ENCODE measurements at places on chromosomes 7 and 10.

DNA sequence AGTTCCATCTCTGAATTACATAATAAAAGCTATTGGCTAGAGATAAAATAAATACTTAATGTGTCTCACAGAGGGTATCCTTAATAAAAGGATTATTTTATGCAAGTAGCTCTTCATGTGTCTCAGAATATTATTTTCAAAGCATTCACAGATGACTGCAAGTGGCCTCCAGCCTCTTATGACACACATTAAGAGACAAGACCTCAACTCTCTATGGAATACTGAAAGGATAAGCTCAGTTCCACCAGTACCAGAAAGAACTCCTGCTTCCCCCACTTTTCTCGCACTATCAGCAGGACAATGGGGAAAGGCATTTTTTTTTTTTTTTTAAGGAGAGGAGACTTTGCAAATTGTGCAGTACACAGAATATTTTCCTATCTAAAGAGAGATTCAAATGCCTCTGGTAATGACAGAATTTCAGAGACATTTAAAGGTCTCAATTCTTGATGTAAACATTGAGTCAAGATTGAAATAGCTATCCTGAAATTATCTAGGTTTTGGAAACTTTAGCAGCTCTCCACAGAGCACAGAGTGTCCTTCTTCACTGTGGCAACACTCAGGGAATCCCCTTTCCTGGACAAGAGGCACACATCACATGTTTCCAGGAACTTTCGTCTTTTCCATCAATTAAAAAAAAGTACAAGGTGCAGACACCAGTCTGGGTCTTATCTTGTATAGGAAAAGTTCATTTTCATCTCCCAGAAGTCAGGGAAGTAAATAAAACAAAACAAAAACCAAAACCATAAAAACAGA is 122.0 kb upstream of the ANK3 start:
- DNase-seq: no peak

- no peak for DNase-seq
Observed at GRCh38 chr10:16105082-16105481, 244.8 kb upstream of the MINDY3 start.

- no peak for DNase-seq
Observed at GRCh38 chr7:74498996-74499834, 45.5 kb downstream of the GTF2IRD1 start.

DNA sequence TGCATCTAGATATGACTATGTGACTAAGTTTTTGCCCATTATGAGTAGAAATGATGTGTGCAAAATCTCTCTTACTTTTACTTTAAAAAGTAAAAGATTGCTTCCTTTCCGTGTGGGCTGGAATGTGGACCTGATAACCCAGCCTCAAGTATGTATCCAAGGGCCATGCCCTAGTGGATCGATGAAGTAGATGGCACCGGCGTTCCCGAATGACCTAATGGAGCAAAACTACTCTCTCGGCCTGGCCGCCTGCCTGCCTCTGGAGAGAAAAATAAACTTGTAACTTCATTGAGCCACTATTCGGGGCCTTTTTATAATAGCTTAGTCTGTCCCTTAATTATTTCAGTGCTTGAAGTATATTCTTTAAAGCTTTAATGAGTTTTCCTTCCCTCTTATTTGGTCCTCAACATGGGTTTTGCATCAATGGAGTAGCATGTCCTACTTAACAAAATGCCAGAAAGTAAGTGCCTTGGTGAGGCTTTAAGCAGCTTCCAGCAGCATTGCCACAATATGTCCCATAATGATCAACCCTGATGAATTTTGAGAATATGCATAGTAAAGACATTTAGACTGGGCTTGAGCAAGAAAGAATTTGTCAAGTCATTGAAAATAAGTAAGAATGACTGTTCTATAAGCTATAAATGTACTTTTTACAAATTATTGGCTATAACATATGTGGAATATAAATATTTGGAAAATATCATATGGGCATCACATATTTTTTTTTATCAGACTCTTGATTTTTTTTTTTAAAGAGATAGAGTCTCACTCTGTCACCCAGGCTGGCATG is 61.4 kb downstream of the PLXDC2 start:
- DNase-seq: no peak

GRCh38 chr7:139422126-139422525 is 61.3 kb downstream of the KLRG2 start:
- no peak for DNase-seq

DNA sequence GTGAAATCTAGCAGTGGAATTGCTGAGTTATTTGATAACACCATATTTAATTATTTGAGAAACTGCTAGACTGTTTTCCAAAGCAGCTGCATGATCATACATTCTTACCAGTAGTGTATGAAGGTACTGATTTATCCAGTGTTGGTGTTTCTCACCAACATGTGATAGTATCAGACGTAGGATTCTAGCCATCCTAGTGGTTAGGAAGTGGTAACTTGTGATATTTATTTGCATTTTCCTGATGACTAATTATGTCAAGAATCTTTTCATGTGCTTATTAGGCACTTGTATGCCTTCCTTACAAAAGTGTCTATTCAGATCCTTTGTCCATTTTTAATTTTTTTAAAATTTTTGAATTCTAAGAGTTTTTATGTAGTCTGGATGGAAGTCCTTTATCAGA is 54.2 kb upstream of the PLXDC2 start:
- no peak for DNase-seq

DNA sequence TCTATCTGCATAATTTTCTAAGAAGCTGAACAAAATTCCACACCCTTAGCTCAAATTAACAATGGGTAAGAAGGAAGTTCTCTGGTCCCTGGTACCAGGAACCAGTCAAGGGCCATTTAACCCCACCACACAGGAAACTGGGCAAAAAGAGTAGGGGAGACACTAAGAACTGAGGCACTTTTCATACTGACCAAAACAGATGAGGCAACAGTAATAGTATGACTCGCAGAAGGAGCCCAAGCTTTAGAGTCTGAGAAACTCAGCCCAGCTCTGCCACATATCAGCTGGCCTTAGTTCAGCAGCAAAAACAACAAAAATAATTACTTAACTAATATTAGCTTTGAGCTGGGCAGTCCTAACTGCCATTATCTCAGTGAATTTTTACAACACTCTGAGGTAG is 221.2 kb downstream of the FAM107B start:
- no peak for DNase-seq

DNA sequence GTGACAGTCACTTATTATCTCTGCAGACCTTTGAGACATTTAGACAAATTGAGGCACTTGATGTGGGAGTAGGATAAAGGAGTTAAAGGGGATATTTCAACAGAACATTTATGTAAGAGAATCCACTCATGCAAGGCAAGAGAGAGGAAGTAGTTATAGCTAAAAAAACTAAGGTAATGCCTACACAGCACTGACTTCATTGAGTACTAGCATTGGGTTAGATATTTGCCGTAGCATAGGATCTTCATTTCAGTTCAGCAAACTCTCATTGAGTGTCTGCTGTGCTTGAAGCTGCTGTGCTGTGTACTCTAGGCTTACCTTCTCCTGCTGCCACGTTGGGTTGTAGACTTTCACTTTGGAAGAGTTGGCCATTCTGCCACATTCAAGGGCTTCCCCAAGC is 10.5 kb upstream of the ENTPD1 start:
- DNase-seq: no peak

DNA sequence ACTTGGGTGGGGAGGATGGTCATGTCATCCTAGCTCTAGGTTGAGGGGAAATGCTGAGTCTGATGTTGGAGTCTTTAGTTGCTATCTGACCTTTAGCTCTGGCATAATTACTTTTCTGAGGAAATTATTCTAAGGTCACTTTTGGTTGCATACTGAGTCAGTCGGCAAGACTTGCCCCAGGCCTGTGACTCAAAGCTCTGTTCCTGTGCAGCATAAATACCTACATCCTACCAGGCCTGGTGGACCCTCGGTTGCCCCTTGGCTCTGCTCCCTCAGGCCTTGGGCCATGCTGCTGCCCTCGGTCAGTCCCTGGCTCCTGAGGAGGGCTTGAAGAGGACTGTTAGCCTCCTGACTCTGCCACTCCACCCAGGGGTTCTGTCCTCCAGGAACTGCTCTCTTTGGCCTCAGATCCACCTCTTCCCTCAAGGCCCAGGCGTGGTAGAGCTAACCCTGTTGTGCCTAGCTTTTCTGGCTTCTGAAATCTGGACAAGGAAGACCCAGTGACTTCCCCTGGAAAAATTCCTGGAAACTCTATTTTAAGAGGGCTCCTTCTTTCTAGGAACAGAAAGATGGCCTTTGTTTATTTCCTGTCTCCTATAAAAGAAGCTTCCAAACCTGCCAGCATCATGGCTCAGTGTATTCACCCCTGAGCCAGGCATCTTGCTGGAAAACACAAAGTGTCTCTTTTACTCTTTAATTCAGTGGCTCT is 71.2 kb downstream of the TMEM178B start:
- no peak for DNase-seq

DNA sequence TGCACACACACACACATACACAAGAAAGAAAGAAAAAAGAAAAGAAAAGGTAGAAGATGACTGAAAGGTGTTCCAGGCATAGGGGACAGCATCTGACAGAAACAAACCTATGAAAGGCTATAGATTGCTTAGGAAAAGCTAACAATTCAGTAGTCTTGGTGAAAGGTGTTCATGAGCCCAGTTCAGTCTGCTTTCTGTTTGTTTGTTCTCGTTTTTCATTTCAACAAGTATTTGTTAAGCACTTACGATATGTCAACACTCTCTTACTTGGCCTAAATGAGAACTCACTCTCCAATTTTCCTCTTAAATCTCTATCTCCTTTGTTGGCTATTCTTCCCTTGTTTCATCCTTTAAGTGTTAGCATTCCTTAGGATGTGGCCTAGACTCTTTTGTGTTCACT is 133.2 kb downstream of the GRM8 start:
- DNase-seq: no peak

DNA sequence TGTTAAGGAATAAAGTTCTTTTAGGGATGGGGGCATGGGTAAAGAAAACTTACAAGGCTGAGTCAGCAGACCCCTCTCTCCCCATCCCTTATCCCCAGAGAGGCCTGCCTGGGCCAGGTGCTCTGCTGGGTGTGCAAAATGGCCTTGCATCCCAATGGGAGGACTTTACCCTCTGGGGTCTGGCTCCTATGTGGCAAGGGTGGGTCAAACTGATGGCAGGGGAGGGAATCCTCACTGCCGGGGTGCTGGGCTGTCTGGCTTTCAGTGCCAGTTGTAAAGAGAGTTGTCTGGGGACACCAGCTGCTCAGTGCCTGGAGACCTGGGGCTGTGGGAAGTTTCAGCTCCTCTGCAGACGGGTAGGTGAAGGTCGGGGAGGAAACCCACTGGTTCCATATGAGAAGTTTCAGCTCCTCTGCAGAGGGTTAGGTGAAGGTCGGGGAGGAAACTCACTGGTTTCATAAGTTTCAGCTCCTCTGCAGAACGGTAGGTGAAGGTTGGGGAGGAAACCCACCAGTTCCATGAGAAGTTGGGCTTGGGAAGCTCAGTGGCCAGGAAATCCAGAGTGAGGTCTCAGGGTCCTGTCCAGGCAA is 127.2 kb upstream of the PODXL start:
- no peak for DNase-seq

- no peak for DNase-seq
Observed at GRCh38 chr10:61855771-61856170, 45.7 kb upstream of the ARID5B start.

DNA sequence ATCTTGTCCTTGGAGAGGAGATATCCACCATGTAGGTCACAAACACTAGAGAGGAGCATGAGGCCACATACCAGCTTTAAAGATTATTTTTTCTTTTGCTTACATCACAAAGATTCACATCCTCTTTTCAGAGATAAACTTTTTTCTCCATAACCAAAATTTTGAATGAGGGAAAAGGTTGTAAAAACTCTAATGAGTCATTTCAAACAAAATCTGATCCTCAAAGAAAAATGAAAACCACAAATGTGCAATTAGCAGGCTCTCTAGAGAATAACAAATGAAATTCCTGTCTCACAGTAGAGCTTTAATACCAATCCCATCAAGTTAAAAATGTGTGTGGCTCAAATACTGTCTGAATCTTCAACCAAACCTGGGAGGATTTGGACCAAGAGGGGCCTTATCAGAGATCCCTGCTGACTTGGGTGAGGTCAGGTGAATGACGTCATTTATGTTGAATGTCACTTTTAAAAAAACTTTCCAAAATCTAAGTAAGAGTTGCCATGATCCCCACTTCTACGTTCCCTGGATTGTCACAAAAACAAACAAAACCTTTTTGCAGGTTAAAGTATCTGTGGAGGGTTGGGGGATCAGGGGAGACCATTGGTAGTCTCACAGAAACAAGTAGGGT is 261.5 kb upstream of the NPSR1 start:
- peak; percentile 7 for DNase-seq

GRCh38 chr7:8037151-8037550 is 68.6 kb downstream of the GLCCI1 start:
- no peak for DNase-seq

DNA sequence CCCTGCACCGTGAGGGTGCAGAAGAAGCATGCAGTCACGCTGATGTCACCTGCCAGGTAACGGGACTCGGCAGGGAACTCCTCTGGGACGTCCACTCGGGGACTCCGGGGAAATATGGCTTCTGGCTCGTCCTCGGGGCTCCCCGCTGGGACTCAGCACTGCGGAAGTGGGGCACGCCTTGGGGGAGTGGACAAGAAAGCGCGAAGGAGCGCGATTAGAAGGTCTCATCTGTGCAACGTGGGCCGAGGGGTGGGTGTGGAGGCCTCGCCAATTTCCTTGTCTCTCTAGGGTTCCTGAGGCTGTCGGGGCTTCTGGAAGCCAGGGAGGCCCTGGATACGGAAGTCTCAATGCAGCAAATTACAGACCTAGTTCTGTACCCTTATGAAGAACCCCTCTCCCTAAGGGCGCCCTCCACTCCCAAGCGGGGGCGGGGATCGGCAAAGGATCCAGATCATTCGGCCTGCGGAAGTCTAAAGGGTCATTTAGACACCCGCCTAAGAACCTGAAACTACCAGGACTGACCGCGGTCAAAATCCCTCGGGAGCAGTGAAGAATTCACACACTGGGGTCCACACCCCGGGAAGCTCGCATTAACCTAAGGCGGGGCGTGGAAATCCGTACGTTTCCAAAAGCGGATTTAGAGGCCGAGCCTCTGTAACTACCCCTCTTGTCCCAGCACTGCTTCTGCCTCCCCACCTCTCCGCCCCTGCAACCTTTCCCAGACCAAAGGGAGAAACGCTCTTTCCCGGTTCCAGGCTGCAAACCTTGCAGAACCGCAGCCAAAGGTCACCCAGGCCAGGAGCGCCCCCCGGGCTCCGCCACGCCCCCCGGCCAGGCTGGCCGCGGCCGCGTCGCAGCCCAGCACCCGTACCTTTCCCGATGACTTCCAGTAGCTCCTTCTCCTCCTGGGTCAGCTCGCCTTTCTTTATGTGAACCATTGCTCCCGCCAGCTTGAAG is 640 bp downstream of the ANKMY2 start:
- no peak for DNase-seq

DNA sequence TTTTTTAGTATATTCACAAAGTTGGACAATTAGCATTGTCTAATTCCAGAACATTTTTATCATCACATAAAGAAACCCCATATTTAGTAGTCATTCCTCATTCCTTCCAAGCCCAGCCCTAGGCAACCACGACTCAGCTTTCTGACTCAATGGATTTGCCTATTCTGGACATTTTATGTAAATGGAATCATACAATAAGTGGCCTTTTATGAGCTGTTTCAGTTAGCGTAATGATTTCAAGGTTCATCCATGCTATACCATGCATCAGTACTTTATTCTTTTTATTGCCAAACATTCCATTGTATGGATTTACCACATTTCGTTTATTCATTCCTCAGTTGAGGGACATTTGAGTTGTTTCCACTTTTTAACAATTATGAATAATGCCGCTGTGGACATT is 249.2 kb downstream of the DYNC1I1 start:
- peak; percentile 63 for DNase-seq
